ENCODE measurements at places on chromosomes 4 and X. TPM values are rescaled to one million over a fixed set of nuclear protein-coding genes. Genes with fewer than 3 reads are reported as not detected.

- DNase-seq, result peak; percentile 64
Measured at GRCh38 chr4:139419388-139419914, 34.5 kb upstream of the RAB33B start.

- DNase-seq, result no peak
Measured at GRCh38 chrX:98114021-98114420, 1230.3 kb downstream of the RPA4 start.

PDGFRA gene
- total RNA-seq, result 109 TPM

- DNase-seq, result no peak
Measured at GRCh38 chrX:47181301-47181700, 12.3 kb upstream of the UBA1 start.

GRCh38 chrX:39654183-39654925 is 443.4 kb downstream of the BCOR start:
- DNase-seq, result no peak

PRR32 gene
- not detected for total RNA-seq

- no peak for DNase-seq
Measured at GRCh38 chr4:119299741-119300100, 22.2 kb downstream of the FABP2 start.

- DNase-seq, result peak; percentile 44
Measured at GRCh38 chr4:83212041-83212851, 72.4 kb downstream of the COQ2 start.

DNA sequence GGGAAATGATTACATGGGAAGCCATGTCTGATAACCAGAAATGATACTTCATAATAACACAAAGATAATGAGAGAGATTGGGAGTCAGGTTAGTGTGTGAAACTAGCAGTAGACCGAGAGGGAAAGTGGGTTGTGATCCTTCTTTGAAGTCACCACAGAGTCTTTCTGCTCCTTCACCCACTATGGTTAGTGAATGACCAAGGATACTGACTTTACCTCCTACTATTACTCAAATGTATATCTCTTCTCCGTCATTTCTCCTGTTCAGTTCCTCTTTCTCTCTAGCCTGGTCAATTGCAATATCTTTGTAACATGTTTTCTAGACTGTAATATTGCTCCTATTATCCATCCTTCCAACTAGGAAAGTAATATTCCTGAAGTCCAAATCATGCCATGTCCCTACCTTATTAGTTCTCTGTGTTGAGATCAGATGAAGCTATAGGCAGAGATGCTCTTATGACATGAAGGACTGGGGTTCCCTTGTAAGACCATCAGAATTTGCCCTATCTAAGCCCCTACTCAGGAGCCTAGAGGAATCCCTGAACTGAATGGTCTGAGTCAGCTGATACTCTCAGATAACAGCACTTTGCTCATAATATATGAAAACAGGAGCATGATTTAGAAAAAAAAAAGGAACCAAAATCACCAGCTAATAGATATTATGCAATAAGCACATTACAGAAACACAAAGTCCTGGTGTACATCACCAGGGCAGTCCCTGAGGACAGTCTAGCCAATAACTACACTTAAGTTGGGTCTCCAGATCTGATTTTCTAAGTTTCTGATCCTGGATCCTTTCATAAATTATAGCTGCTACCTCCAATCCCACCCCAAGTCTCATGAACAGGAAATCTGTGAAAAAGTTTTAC is 81.2 kb downstream of the SHROOM3 start:
- no peak for DNase-seq

- no peak for DNase-seq
Measured at GRCh38 chr4:158906073-158906472, 137.2 kb downstream of the FNIP2 start.

GRCh38 chr4:43423276-43423675 is 530.8 kb downstream of the GRXCR1 start:
- DNase-seq, result no peak

GRCh38 chr4:148391056-148391455 is 51.2 kb downstream of the NR3C2 start:
- no peak for DNase-seq

CCDC149 gene
- total RNA-seq, result 31.3 TPM

- DNase-seq, result no peak
Measured at GRCh38 chr4:107304699-107305286, 268.7 kb upstream of the DKK2 start.

GRCh38 chr4:97106161-97106560 is 1037.1 kb downstream of the STPG2 start:
- DNase-seq, result no peak

DNA sequence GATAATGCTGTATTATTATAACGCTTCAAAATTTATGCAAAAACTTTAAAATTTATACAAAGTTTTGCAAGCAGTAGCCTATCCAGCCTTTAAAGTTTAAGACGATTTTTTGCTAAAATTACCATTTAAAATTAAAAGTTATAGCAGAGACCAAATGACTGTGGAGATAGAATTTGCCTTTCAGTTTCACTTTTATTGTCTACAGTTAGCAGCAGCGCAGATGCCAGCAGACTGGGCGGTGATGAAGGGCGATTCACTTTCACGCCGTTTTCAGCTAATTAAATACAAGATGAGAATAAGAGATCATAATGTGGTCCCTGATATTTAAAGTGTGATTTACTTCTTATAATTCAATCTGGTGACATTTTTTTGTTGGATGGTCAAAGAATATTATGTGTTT is 1381.5 kb upstream of the ADGRL3 start:
- DNase-seq, result no peak

GYG2 gene
- total RNA-seq, result 0.40 TPM

- DNase-seq, result no peak
Measured at GRCh38 chrX:43631841-43632240, 24.3 kb upstream of the MAOA start.

DNA sequence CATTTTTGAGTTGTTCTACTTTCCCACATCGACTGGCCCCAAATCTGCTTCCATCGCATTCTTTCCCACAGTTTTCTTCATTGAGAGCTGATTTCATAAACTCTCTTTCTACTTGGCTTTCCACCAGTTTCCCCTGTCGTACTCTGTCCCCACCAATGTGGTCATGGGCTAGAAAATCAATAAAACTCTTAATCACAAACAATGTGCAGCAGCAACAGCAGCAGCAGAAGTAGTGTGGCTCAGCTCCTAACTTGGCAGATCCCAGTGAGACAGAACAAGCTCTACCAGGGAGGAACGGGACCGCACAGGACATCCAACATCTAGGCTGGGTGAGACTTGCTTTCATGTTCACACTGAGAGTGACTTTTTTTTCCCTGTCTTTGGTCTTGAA is 3.1 kb upstream of the SETD7 start:
- DNase-seq, result no peak

GRCh38 chr4:18480928-18481327 is 459.4 kb upstream of the LCORL start:
- no peak for DNase-seq

DNA sequence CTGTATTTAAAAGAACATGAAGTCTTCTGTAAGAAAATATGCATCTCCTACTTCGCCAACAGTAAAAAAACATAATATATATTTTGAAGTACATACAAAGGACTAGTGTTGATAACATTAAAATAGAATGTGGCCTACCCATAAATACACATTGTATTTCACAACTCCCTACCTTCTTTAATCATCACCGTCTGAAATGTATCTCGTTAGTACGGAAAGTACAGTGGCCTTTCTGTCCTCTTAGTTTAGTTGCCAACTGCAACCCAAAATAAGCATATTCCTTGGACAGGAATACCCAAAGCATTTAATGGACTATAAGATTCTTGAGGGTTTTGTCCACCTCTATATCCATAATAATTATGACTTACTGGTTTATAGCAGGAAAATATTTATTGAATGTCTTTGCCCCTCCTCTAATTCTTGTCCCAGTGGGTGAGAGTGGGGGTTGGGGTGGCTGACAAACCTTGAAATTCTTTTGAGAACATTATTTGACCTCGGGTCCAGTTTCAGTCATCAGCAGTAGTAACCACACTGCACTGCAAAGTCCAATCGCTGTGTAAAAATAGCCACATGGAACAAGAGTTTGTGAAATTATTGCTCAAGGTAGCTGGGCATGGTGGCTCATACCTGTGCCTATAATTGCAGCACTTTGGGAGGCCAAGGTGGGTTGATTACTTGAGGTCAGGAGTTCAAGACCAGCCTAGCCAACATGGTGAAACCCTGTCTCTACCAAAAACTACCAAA is 474.5 kb downstream of the KLHL13 start:
- no peak for DNase-seq

PCSK1N gene
- total RNA-seq, result 1.0 TPM

GRCh38 chrX:8204943-8205342 is 33.9 kb upstream of the VCX2 start:
- DNase-seq, result no peak

- DNase-seq, result no peak
Measured at GRCh38 chrX:50327235-50327634, 122.7 kb downstream of the CCNB3 start.

DNA sequence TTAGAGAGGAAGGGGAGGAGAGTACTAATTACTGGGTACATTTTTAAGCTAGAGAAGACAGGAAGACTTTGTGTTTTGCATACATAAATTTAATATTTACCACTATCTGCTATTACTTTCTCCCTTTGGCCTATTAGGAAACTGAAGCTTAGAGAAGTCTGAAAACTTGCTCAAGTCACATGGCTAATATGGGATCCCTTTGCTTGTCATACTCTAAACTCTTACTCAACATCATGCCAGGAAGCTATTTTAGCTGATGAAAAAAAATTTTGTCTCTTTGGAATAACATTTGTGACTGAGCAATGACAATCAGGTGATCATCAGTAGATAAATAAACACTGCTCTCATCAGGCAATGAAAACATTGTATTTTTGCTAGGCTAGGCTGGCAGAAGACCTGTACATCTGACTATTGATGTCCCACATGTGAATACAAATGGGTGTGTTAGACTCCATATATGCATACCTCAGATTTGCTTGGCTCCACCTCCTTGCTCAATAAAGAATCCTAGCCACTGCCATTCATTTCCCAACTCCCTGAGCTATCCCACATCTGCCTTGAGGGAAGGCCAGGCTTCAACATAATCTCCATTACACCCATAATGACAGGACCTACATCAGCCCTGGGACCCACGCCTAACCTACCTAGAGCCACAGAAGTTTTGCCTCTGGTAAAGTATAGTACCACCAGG is 17.0 kb upstream of the DCLK2 start:
- DNase-seq, result no peak

GRCh38 chrX:74232859-74233258 is 71.1 kb upstream of the ZCCHC13 start:
- no peak for DNase-seq
